ENCODE measurements at places on chromosomes 5 and 9.
A peak's percentile ranks its signal among the peaks of the same experiment; 100 is the strongest.

GRCh38 chr5:59221769-59222168, 638.9 kb downstream of the RAB3C start:
- DNase-seq, result no peak

- DNase-seq, result no peak
Observed at GRCh38 chr5:14417276-14417730, 164.3 kb upstream of the OTULINL start.

DNA sequence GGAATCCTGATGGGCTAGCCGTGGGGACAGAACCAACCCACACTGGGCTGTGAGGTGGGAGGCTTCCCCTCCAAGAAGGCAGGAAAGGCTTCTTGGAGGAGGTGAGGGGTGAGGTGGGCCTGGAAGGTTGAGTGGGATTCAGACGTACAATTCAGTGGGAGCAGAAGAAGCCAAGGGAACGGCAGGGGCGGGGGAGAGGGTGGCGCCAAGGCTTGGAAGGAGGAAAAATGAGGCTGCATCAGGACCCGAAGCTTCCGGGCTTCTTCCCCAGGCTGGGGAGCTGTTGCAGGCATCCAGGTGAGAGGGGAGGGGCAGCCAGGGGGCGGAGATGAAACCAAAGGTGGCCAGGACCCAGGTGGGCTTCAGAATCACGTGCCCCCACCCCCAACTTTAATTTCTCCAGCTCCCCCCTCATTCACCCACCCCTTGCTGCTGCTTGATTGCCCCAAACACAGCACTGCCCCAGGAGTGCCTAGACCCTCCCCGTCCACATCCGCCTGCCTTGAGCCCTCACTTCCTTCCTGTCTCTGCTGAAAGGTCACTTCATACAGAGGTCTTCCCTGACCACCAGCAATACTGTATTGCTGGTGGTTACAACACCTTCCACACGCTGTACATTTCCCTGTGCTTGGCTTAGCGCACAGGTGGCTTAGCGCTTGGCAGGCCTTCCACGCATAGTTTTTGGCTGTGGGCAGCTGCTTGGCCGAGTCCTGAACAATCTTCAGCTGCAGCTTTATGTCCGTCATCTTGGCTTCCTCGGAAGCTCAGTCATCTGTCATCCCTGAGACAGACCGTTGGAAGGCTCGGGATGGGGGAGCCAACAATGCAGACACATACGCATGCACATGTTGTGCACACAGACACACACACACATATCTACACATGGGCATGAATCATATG, 193.5 kb downstream of the RGS3 start:
- no peak for DNase-seq

- no peak for DNase-seq
Observed at GRCh38 chr5:151699071-151699901, 12.6 kb upstream of the SPARC start.

GRCh38 chr5:152505442-152506042, 100.5 kb upstream of the NMUR2 start:
- DNase-seq, result peak; percentile 42

GRCh38 chr9:13786711-13787110, 507.2 kb upstream of the MPDZ start:
- no peak for DNase-seq

- peak; percentile 68 for DNase-seq
Observed at GRCh38 chr9:98192503-98193335, at the start of gene CORO2A. CORO2A (minus strand) TSS chr9:98192637; CDS start chr9:98157660, 34,977 bp downstream.

DNA sequence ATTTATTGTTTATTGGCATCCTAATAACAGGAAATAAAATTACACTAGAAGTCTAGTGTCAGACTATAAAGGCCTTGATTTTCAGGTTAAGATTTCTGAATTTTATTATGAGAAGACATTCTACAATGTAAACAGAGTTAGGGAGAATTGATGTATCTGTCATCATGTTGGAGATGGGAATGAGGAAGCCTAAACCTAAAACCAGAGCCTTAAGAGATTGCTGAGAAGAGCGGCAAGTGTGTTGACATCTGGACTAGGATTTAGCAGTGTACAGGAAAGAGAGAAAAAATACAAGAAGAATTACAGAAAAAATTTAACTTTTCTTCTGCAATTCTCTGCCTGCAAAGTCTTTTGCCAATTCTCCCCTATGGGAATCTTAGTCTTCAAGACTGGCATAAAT, 525.5 kb downstream of the NR2F1-AS1 start:
- DNase-seq, result no peak

DNA sequence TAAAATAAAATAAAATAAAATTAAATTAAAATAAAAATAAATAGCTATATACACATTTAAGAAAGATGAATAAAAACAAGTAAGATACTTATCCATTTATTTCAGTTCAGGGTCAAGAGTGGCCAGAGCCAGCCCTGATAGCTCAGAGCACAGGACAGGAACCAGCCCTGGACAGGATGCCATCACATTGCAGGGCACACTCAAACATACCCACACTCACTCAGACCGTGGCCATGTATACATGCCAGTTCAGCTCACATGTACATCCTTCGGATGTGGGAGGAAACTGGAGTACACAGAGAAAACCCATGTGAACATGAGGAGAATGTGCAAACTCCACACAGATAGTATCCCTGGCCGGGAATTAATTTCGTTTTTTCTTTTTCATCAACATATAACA, 21.8 kb downstream of the NDUFS4 start:
- DNase-seq, result no peak

Measured in CD4-positive, alpha-beta T cell treated with Interleukin-15 for 4 hours (primary cell).